ENCODE measurements at places on chromosomes 5 and 9. TPM values are rescaled to one million over a fixed set of nuclear protein-coding genes. Genes with fewer than 3 reads are reported as not detected.

The PPP1R2B gene
- 0.11 TPM for total RNA-seq

The PCDHA6 gene
- total RNA-seq = 0.22 TPM

DNA sequence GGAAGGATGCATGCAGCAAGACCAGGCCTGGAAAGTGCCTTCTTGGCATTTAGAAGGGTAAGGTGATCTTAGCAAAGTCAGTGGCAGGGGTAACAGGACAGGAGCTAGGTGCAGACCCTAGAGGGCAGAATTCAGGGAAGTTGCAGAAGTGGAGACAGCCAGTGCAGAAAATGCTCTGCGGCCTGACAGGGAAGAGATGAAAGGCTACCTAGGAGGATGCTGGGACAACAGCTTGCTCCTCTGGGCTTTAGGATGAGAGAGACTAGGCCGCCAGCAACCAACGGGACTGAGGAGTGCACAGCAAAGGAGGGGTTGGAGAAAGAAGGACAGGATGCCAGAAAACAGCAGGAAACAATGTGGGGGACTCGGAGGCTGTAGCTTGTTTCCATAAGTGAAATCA is 219.9 kb downstream of the FSTL4 start:
- DNase-seq = no peak

DNA sequence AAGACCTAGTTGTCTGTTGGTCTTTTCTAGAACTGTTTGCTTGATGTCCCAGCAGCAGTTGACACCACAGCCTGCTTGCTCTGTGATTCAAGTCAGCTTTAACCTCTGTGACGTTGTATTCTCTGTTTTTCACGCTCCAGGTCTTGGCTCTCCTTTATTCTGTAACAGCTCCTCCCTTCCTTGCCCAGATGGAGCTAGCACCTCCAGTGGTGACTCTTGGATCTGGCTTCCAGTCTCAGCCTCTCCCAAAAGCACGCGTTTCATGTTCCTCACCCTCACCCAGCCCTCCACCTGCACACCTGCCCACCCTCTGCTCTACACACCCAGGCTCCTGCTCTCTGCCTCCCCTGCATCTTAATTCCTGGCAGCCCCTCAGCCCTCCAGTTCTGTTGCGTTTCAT is 50.6 kb downstream of the DMRT1 start:
- DNase-seq = no peak

- no peak for DNase-seq
Measured at GRCh38 chr5:53236683-53237082, 127.1 kb upstream of the MOCS2 start.

Data from GM23248 (cell line).